ENCODE measurements at places on chromosomes 3 and 15.
A peak's percentile ranks its signal among the peaks of the same experiment; 100 is the strongest.

DNA sequence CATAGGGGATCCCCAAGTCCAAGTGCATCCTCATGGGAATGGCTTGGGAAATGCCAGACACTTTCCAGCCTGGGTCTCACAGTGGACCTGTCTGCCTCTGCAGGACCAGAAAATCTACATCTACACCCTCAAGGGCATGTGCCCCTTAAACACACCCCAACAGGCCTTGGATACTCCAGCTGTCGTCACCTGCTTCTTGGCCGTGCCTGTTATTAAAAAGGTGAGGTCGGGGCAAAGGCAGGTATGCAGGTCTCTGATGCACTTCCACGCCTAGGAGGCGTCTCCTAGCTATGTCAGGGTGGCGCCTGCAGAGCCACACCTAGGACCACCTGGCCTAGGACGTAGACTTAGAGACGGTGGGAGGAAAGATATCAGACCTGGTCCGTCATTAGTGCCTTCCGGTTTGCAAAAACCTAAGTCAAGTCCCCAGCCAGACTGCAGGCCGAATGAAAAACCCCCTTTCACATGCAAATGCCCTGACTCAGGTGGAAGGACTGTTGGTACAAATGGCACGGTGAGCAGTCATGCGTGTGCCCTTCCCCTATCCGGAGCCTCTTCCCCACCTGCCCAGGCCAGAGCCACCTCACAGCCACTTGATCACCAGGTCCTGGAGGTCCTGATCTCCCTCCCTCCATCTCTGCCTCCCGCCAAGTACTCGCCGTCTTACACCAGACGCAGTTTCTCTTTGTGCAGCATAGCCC lies 143.5 kb downstream of the LRRK1 start:
- DNase-seq = no peak

DNA sequence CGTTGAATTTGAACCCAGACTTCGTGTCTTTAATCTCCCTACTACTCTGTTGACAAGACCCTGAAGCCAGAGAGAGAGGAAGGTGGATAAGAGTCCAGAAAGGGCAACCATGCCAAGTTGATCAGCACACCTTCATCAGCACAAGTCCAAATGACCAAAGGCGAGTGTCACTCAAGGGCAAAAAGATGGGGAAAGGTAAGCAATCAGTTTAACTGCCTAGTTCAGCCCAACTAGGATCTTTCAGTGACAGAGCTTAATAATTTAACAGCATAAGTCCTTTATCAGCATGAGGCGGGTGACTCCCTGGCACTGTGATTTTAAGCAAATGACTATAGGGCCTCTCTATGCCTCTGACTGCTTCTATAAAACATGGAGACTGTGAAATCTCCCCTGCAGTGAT lies 6.2 kb downstream of the SUCLG2 start:
- DNase-seq = no peak

- DNase-seq = no peak
Measured at GRCh38 chr3:15486020-15486419, 35.5 kb downstream of the COLQ start.

DNA sequence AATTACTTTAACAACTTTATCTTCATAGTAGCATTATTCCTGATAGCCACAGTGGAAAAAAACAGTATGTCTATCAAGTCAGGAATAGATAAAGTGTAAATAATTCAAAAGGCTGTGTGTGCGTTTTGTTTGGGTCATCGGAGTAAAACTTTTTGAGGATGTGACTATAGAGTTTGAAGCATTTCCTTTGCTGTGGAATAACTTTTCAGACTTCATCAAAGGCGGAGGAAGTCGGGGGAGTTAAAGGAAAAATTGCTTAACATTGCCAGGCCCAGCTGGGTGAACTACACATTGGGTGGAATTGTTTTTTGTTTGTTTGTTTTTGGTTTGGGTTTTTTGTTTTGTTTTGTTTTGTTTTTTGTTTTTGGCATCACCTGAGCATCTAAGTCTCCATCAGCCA lies 70.4 kb upstream of the CRTC3 start:
- no peak for DNase-seq

GRCh38 chr3:70120357-70120966 lies 120.9 kb downstream of the SAMMSON start:
- peak; percentile 8 for DNase-seq

DNA sequence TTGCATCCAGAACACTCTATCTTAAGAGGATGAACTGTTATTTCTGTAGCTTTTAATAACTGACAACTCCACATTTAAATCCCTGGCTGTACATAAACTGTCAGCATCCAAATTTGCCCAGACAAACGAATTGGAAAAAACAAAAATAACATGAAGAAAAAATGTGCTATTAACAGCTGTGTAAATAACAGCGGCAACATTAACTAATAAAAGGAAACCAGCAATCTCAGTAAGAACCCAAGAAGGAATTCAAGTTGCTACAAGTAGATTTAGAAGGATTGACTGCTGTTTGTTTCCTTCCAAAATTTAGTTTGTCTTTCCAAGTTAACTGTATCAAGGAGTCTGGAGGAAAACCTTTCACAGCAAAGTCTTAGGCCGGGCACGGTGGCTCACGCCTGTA lies 550.6 kb upstream of the MDFIC2 start:
- DNase-seq = no peak
